Testis (tissue), 5 donors: ENCODE measurements at places on chromosomes 7 and 10. TPM values are rescaled to one million over a fixed set of nuclear protein-coding genes. Genes with fewer than 3 reads are reported as not detected.

GRCh38 chr7:24703296-24703695 lies 54.0 kb downstream of the GSDME start:
- DNase-seq: no peak

DNA sequence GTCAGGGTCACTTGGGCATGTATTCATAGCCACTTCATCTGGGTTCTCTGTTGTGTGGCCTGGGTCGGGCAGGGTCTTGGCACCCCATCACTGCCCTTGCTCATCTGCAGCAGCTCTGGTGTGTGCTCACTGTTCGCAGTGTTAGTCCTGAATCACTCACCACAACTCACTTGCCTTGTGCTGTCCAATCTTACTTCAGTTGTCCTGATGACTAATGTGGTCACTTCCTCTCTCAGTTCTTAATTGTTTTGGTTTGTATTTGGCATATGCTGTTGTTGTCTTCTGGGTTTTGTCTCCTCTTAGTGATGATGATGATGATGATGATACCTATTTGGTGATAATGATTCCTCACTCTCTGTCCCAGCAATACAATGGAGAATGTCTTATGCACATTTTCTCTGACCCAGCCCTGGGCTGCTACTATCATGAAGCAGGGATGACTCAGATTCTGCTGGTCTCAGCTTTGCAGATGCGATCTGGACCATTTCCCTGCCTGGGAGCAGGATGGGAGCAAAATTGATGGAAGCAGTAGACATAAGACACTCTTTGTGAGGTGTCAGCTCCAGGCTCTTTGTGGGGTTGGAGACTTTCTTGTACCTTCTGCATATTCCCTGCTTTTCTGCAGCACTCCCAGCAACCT lies 17.0 kb downstream of the ADRA2A start:
- no peak for DNase-seq

The ASB15 gene
- polyA plus RNA-seq: 5.7 TPM

The PON1 gene
- polyA plus RNA-seq: 0.61 TPM

- DNase-seq: no peak
Observed at GRCh38 chr7:12570168-12570533, 369 bp upstream of the SCIN start.

DNA sequence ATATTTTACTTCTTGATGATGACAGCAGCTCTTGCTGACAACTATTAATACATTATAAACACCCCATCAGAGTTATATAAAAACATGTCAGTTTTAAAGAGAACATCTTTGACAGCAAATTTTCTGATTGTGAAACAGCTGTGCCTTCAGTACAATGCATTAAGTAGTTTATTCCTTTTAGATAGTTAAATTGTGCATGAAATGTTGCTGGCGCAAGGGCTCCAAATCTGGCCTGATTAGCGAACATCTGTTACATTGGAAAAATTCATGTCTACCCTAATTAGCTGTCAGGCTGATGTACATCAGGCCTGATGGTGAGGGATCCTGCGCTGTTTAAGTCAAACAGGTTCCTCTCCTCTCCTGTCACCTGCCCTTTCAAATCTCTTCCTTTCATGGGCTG lies 171.9 kb upstream of the SP8 start:
- DNase-seq: no peak

DNA sequence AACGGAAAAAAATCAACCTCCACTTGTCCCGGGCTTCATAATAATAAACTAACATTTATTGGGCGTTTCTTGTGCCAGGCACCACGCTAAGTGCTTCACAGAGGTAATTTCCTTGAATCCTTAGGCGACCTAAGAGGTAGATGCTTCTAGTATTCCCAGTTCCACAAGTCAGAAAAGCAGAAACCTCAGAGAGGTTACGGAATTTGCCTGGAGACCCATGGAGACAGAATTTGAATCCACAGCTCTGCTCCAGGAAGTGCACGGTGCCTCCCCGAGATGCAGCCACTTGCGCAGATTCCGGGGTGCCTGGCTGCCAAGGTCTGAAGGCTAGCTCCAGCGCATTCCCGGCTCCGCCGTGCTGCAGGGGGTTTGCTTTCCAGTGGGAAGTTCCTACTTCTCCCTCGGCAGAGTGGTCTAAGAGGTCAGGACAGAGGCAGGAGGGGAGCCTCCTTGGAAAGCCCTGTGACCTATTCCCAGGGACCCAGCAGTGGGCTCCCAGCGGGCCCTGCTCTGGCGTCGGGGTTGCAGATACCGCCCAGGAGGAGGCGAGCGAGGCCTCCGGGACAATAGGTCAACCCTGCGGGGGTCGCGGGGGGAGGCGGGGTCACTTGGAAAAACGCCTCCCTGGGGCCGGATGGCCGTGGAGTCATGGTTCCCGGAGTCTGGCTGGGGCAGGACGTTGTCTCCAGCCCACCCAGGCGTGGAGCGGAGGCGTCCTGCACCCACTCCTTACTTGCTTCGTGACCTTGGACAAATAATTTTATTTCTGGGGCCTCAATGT lies 10.1 kb upstream of the NKX2-3 start:
- DNase-seq: no peak

GRCh38 chr10:95257849-95258248 lies 33.0 kb downstream of the PDLIM1 start:
- DNase-seq: no peak

The MAGI2 gene
- 12.4 TPM for polyA plus RNA-seq

- DNase-seq: no peak
Observed at GRCh38 chr10:109019001-109019424, 904.3 kb downstream of the XPNPEP1 start.

DNA sequence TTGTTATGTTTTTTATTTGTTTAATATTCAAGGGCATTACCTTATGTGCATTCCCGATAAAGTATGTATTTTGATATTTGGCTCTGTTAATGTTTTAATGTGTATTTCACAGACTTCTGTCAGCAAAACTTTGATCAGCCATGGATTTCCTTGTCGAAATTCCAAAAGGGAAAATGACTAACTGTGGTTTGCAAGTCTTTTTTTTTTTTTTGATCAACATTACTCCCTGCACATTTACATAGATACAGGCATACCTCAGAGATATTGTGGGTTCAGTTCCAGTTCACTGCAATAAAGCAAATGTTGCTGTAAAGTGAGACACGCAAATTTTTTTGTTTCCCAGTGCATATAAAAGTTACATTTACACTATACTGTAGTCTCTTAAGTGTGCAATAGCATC lies 351.9 kb downstream of the CXCL12 start:
- DNase-seq: no peak

GRCh38 chr7:137798073-137798763 lies 48.6 kb downstream of the DGKI start:
- DNase-seq: no peak

DNA sequence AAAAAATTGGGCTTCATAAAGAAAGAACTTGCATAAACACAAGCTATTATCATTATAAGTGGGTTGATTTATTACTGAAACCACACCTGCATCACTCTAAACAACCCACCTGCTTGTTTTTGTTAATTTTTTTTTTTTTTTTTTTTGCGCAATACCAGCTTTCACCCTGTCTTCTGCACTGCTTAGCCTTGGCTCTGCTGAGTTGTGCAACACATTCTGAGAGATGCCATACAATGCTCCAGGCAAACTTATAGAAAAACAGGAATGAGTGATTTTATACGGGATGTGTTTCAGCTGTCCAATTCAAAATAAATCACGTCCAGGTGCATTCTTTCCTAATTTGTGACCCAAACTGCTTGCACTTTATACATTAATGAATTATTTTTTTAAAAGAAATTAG lies 923.6 kb downstream of the GATA3 start:
- no peak for DNase-seq

The PRSS37 gene
- 54.7 TPM for polyA plus RNA-seq

DNA sequence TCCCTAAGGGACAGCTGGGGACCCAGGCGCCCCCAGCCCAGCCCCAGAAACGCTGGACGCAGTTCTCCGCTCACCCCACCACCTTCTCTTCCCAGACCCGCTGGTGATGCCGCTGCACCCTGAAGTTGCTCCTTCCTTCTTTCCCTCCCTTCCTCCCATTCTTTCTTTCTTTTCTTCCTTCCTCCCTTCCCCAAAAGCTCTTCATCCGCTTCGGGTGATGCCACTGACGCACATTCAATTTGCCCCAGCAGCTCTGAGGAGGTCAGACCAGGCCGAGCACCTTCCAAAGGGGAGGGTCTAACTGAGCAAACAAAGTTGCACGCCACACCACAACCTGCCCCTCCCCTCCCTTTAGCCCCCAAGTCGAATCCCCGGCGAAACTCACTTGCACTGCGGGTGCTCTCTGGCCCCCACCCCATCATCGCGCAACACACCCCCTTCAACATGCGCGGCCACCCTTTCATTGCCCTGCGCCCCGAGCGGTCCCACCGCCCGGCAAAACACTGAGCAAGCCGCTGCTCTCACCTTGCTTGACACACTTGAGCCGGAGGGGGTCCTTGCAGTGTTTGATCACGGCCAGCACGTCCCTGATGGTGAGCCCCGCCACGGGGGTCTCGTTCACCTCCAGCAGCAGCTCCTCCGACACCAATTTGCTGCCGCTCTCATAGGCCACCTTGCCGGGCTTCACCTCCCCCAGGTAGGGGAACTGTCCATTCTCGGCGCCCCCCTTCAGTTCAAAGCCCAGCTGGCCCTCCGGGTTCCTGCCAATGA lies 787 bp downstream of the MAGI2 start:
- peak; percentile 25 for DNase-seq

GRCh38 chr7:17302575-17303142 lies 4.2 kb downstream of the AHR start:
- no peak for DNase-seq

DNA sequence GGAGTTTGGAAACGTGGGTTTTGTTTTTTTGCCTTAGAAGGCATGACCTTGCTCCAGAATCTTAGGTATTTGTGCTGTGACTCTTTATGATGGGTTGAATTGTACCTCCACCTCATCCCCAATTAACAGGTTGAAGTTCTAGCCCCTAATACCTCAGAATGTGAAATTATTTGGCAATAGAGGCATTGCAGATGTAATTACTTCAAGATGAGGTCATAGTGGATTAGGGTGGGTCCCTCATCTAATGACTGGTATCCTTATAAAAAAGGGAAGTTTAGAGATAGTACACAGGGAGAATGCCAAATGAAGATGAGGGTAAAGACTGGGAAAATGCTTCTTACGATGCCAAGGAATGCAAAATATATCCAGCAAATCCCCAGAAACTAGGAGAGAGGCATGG lies 3.0 kb upstream of the FAM200A start:
- no peak for DNase-seq

The NKX2-3 gene
- 0.16 TPM for polyA plus RNA-seq
